Right lobe of liver (tissue), 6 donors: ENCODE measurements at places on chromosomes 2 and 18. TPM values are rescaled to one million over a fixed set of nuclear protein-coding genes. Genes with fewer than 3 reads are reported as not detected.

DNA sequence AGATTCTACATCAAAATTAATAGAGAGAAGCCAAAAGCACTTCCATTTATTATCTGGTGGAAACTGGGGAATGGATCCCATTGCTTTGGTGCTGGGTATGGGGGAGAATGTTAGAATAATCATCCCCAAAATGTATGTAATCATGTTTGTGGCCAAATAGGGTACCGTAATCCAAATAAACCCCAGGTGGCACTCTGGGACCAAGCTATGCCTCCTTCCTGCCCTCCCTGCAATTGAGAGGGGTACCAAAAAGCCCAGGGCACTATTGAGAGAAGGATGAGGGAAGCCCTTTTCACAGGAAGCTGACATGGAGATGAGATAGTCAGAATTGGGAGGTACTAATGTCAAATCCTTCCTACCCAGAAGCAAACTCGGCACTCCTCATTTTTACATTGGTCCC, 85.7 kb upstream of the NRP2 start:
- no peak overlapping the region for H3K27ac ChIP-seq
- no peaks in the 10 kb centered on the region for H3K27me3 ChIP-seq
- DNase-seq, result no peak
- no peak overlapping the region for H3K4me3 ChIP-seq
- H3K36me3 ChIP-seq, result no peaks in the 10 kb centered on the region

DNA sequence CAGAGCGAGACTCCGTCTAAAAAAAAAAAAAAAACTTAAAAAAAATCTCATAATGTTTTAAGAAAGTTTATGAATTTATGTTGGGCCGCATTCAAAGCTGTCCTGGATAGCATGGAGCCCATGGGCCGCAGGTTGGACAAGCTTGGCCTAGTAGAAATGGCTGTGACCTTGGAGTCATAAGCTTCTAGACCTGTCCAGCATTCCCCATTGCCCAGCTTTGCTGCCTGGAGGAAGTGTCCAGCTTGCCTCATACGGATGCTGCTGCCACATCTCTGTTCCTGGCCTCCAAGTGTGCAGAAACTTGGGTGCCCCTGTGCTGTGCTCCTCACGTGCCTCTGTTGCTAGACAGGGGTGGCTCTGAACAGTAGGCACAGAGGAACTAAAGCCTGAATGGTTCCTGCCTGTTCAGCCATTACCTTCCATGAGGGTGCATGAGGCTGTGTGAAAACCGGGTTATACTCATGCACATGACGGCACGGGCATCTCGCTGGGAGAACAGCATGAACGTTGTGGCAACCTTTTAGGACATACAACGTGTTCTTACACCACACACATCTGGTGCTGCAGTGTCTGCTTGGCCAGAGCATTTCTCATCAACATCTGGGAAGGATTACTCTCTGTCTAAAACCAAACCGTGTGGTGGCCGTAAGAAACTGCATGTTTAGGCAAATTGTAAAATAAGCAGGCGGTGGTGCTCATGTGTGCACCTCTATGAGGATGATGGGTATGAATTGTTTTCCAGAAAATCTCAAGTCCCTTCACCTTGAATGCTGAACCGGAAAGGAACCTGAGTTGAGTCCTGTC, 38.2 kb downstream of the FHOD3 start:
- no peak overlapping the region for H3K27ac ChIP-seq
- H3K4me3 ChIP-seq, result no peak overlapping the region
- no peaks in the 10 kb centered on the region for H3K4me1 ChIP-seq
- H3K36me3 ChIP-seq, result no peaks in the 10 kb centered on the region

DNA sequence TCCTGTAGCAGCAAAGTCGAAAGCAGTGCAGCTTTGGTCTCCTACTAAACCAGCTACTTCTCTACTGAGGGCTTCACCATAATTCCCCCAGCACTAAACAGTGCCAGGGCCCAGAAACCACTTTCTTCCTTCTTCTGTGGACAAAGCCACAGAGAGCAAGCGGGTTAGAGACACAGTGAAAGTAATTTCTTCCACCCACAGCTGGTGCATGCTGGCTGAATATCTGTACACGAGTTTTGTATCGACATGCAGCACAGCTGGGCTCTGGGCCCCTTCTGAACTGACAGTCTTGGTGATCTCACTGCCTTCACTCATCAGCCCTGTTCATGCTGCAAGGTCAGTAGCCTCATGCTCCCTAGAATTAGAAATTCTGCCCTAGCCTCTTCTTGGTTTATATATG, 74.0 kb upstream of the SULT1C3 start:
- H3K36me3 ChIP-seq, result no peaks in the 10 kb centered on the region
- no peaks in the 10 kb centered on the region for H3K27me3 ChIP-seq
- no peak for DNase-seq
- no peak overlapping the region for H3K4me3 ChIP-seq
- no peaks in the 10 kb centered on the region for H3K4me1 ChIP-seq

DNA sequence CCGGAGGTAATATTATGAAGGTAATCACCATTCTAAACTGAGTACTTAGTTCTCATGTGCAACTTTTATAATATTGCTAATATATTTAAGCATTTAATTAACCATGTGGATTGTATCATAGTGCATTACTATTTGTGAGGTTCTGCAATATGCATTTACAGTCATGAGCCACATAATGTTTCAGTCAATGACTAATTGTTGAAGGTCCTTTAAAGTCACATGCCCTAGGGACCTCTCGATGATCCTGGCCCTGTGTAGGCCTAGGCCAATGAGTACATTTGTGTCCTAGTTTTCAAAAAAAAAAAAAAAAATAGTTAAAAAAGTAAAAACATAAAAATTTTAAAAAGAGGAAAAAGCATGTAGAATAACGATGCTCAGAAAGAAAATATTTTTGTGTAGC, 298.0 kb downstream of the DSEL start:
- H3K36me3 ChIP-seq, result no peaks in the 10 kb centered on the region
- H3K27ac ChIP-seq, result no peak overlapping the region
- no peaks in the 10 kb centered on the region for H3K27me3 ChIP-seq
- no peak overlapping the region for H3K4me3 ChIP-seq
- DNase-seq, result no peak

Gene PRSS56
- total RNA-seq, result not detected

DNA sequence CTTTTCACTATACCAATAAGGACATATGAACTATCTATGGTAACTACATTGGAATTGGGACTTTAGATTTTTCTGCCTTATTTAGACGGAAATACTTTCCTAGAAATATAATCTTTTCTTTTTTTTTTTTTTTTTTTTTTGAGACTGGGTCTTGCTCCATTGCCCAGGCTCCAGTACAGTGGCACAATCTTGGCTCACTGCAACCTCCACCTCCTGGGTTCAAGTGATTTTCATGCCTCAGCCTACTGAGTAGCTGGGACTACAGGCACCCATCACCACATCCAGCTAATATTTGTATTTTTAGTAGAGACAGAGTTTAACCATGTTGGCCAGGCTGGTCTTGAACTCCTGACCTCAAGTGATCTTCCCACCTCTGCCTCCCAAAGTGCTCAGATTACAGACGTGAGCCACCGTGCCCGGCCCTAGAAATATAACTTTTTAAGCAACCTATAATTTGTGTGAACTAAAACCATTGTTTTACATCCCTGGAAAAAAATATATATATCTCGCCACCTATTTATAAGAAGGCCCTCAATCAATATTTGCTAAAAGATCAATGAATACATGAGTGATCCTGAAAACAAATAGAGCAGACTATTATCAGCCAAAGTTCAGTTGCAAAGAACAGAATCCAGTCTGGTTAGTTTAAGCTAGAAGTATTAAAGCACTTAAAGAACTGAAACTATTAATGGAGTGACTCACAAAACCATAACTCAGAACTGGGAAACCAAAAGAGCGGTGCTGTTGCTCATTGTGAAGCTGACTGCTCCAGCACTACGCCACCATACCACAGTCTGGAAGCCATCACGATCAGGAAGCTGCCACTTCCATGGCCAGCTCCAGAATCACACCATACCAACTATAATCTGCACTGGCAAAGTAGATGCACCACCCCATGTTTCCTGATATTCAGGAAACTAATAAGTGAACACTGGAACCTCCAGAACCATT, 8.4 kb upstream of the HNRNPLL start:
- no peaks in the 10 kb centered on the region for H3K27me3 ChIP-seq
- no peak overlapping the region for H3K27ac ChIP-seq
- H3K4me3 ChIP-seq, result no peak overlapping the region
- H3K36me3 ChIP-seq, result no peaks in the 10 kb centered on the region
- H3K4me1 ChIP-seq, result no peaks in the 10 kb centered on the region
- DNase-seq, result no peak

DNA sequence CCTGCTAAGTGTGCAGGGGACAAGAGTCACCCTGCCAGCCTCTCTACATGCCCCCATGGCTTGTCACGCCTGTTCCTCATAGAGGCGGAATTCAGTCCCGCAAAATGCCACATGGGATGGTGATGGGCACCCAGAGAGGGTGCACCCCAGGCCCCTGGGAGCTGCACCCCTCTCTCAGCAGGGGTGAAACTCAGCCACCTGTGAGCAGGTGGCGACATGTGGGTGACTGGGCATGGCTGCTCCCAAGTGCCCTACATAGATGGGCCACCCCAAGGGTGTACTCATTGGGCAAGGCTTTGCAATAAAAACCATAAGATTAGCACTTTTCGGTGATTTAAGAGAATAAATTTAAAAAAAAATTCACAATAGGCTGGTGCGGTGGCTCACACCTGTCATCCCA, 6.3 kb downstream of the HS6ST1 start:
- H3K27ac ChIP-seq, result no peak overlapping the region
- peaks cover 83% of the 10 kb centered on the region for H3K4me1 ChIP-seq
- no peak overlapping the region for H3K4me3 ChIP-seq
- H3K36me3 ChIP-seq, result no peaks in the 10 kb centered on the region
- DNase-seq, result no peak

GRCh38 chr2:159126432-159127022, 158.1 kb downstream of the TANC1 start:
- H3K4me3 ChIP-seq, result no peak overlapping the region
- no peaks in the 10 kb centered on the region for H3K4me1 ChIP-seq
- no peaks in the 10 kb centered on the region for H3K27me3 ChIP-seq

DNA sequence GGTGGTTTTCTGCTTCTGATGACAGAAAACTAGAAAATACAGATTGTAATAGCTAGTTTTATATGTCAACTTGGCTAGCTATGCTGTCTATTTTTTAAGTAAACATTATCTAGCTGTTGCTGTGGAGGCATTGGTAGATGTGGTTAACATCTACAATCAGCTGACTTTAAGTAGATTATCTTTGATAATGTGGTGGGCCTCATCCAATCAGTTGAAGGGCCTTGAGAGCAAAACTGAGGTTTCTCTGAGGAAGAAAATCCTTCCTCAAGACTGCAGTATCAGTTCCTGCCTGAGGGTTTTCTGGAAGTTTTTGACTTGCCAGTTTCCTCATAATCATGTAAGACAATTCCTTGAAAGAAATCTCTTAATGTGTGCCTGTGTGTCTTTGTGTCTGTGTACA, 75.9 kb upstream of the SPHKAP start:
- H3K27me3 ChIP-seq, result no peaks in the 10 kb centered on the region
- H3K36me3 ChIP-seq, result no peaks in the 10 kb centered on the region
- no peaks in the 10 kb centered on the region for H3K4me1 ChIP-seq
- DNase-seq, result no peak
- no peak overlapping the region for H3K27ac ChIP-seq

Gene CCDC148
- total RNA-seq, result 0.12 TPM

- H3K4me3 ChIP-seq, result no peak overlapping the region
- DNase-seq, result no peak
- H3K36me3 ChIP-seq, result no peaks in the 10 kb centered on the region
- no peaks in the 10 kb centered on the region for H3K27me3 ChIP-seq
- H3K4me1 ChIP-seq, result no peaks in the 10 kb centered on the region
Measured at GRCh38 chr2:55355451-55355850, 64.2 kb downstream of the CCDC88A start.

DNA sequence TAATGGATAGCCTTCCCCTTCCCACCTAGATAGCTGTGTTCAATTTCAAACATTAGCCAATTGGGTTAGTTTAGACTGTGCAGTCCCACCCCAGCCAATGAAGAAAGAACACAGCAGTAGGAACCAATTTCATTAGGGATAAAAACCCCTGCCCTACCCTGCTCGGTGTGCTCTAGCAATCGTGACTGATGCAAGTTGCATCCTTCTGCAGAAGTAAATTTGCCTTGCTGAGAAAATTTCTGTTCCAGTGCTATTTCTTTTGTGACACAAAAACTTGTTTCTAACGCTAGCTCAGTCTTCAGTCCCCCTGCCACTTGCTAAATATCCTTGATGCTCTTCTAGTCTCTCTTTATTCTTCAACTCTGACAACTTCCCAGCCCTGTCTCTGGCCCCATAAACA, 15.2 kb upstream of the SAP130 start:
- H3K36me3 ChIP-seq, result no peaks in the 10 kb centered on the region
- H3K27ac ChIP-seq, result no peak overlapping the region
- DNase-seq, result no peak
- no peaks in the 10 kb centered on the region for H3K4me1 ChIP-seq

DNA sequence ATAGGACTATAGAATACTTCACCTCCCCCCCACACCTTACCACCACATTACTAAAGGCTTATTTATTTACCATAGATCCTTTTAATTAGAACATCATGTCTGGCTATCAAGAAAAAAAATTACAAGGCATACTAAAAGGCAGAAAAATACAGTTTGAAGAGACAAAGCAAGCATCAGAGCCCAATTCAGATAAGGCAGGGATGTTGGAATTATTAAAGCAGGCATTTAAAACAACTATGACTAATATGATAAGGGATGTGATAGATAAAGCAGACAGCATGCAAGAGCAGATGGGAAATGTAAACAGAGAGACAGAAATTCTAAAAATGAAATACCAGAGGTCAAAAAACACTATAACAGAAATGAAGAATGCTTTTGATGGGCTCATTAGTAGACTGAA, 55.4 kb upstream of the SMIM21 start:
- H3K27me3 ChIP-seq, result no peaks in the 10 kb centered on the region
- DNase-seq, result no peak
- H3K4me3 ChIP-seq, result no peak overlapping the region
- no peaks in the 10 kb centered on the region for H3K4me1 ChIP-seq

- peak overlapping the region; percentile 10 for H3K27ac ChIP-seq
- H3K4me3 ChIP-seq, result no peak overlapping the region
- peaks cover 53% of the 10 kb centered on the region for H3K4me1 ChIP-seq
- H3K27me3 ChIP-seq, result no peaks in the 10 kb centered on the region
- peak; percentile 70 for DNase-seq
- H3K36me3 ChIP-seq, result no peaks in the 10 kb centered on the region
Measured at GRCh38 chr2:26723991-26724750, 31.6 kb downstream of the KCNK3 start.

GRCh38 chr2:157746234-157746950, 117.7 kb upstream of the ACVR1C start:
- H3K27ac ChIP-seq, result no peak overlapping the region
- H3K4me3 ChIP-seq, result no peak overlapping the region
- peak; percentile 86 for DNase-seq
- no peaks in the 10 kb centered on the region for H3K27me3 ChIP-seq
- no peaks in the 10 kb centered on the region for H3K36me3 ChIP-seq

GRCh38 chr2:64485331-64485730, 31.4 kb downstream of the LGALSL start:
- no peaks in the 10 kb centered on the region for H3K36me3 ChIP-seq
- no peaks in the 10 kb centered on the region for H3K4me1 ChIP-seq
- H3K4me3 ChIP-seq, result no peak overlapping the region

DNA sequence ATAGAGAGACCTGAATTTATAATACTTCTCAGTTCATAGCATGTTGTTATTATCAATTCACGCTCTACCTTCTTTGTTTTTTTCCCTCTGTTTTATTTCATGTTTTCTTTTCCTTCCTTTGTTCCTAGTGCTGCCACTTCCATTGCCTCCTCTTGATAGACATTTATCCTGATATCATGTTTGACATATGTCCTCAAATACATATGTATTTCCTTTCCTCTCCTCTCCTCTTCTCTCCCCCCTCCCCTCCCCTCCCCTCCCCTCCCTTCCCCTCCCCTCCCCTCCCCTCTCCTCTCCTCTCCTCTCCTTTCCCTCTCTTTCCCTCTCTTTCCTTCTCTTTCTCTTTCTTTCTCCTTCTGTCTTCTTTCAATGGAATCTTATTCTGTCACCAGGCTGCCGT, 67.8 kb downstream of the TDRD15 start:
- H3K4me3 ChIP-seq, result no peak overlapping the region
- no peaks in the 10 kb centered on the region for H3K4me1 ChIP-seq
- DNase-seq, result no peak

Gene ABCB11
- total RNA-seq, result 36.6 TPM
